ENCODE measurements at places on chromosomes 16 and 17. TPM values are rescaled to one million over a fixed set of nuclear protein-coding genes. Genes with fewer than 3 reads are reported as not detected.

SCIMP gene
- not detected for total RNA-seq

CACNG1 gene
- not detected for total RNA-seq

CTU2 gene
- total RNA-seq, result 20.8 TPM

SLC13A2 gene
- total RNA-seq, result not detected

CA7 gene
- not detected for total RNA-seq

- DNase-seq, result no peak
- H3K4me1 ChIP-seq, result peaks cover 8% of the 10 kb centered on the region
- peaks cover 10% of the 10 kb centered on the region for H3K27me3 ChIP-seq
- H3K27ac ChIP-seq, result no peak overlapping the region
- H3K4me3 ChIP-seq, result no peak overlapping the region
Observed at GRCh38 chr17:64439956-64440355, 9.0 kb upstream of the MILR1 start.

DNA sequence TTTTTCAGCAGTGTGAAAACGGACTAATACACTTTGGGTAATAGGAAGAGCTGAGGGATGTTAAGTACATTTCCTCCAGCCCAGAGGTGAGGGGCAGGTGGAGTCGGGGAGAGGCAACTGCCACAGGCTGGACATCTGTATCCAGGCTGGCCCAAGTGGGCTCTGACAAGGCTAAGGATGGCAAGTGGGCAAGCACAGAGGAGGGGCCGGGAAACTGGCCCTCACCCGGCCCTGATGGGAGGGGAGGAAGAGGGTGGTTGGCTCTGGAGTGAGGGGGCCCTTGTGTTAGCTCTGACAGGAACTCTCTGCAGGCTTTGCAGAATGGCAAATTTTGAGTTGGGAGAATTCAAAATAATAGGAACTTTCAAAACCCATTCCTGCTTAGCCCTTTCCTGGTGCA lies 251.0 kb upstream of the TNRC6C start:
- peaks cover 8% of the 10 kb centered on the region for H3K36me3 ChIP-seq
- H3K27ac ChIP-seq, result no peak overlapping the region
- no peak for DNase-seq

DNA sequence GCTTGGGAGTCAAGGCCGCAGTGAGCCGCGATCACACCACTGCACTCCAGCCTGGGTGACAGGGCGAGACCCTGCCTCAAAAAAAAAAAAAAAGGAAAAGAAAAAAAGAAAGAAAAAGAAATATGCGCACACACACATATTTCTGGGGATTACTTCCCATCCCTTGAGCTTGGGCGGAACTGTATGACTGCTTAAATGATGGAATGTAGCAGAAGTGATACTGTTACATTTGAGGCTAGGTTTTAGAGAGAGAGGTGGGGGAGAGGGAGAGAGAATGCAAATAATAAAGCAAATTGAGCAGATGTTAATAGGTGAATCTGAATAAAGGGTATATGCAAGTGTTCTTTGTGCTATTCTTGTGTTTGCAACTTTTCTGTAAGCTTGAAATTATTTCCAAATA lies 12.0 kb upstream of the USP32 start:
- no peak for DNase-seq
- H3K4me3 ChIP-seq, result no peak overlapping the region
- no peak overlapping the region for H3K27ac ChIP-seq
- H3K27me3 ChIP-seq, result peaks cover 2% of the 10 kb centered on the region
- H3K36me3 ChIP-seq, result no peaks in the 10 kb centered on the region

- no peak overlapping the region for H3K27ac ChIP-seq
- H3K27me3 ChIP-seq, result no peaks in the 10 kb centered on the region
- no peak overlapping the region for H3K4me3 ChIP-seq
- no peak for DNase-seq
- no peaks in the 10 kb centered on the region for H3K4me1 ChIP-seq
Observed at GRCh38 chr17:50986989-50987660, 121.0 kb upstream of the TOB1 start.
